ENCODE measurements at places on chromosomes 6 and 20.

DNA sequence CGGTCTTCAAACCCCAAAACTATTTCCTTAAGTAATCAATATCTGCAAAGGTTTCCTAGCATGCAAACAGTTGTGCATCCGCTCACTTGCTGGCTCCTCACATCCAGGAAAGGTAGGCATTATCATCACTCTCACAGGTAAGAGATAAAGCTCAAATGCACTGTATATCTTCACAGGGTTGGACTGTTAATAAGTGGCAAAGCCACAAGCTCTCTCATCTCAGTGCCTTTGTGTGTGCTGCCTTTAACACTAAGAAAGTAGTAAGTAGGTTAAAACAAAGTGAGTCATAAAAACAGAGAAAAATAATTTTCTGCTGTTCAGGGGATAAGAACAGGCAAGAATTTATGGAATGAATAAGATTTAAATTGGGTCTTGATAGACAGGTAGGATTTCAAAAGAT, 21.3 kb downstream of the MAN1A1 start:
- DNase-seq = no peak

DNA sequence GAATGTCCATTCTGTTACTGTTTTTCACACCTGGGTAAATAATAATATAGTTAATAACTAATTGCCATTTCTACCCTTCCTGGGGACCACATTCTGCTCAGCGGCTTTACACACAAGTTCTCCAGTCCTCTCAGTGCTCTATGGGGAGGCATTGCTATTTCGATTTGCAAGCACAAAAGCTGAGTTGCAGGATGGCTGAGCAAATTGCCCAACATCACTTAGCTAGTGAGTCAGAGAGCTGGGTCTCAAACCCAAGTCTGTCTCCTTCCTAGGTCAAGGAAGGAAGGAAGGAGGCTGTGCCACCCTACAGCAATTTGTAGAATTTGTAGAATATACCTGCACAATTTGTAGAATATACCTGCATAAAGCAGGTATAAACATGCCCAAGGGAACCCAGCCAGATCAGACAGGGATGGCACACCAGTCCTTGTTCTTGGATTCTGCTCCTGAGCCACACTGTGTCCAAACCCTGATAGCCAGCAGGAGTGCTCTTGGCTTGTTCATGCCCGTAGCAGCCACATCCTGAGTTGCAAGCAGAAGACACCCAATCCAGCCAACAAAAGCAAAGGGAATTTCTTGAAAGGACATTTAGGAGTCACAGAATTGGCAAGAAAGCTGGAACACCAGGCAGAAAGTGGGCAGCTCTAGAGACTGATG, 56.9 kb downstream of the LY86 start:
- no peak for DNase-seq

GRCh38 chr6:42394881-42395620, 56.7 kb downstream of the TRERF1 start:
- DNase-seq = no peak

- DNase-seq = no peak
Observed at GRCh38 chr6:46320505-46320904, 149.7 kb upstream of the ENPP5 start.

DNA sequence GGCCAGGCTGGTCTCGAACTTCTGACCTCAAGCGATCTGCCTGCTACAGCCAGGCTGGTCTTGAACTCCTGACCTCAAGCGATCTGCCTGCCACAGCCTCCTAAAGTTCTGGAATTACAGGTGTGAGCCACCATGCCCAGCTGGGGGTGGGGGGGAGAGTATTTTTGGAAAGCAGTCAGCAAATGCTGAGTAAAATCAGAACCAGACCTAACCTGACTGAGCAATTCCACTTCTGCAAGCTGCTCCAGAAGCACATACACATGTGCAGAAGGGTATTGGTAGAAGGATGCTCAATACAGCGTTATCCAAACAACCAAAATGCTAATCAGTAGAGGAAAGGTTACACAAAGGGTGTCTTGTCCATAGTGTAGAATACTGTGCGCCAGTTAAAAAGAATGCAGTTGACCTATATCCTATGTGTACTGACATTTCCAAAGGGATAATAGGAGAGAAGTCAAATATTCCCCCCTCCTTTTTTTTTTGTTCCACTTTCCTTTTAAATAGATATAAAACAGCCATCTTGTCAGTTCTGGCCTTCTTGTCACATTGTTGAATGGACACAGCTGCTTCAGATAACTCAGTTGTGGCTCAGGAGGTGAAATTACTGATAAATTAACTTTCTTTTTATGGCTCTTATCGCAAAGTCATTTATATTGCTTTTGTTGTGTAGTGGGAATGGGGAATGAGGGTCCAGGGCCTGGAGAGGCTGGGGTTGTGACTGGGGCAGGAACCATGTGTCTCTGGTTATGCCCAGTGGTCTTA, 74.6 kb downstream of the DTD1 start:
- no peak for DNase-seq

GRCh38 chr20:43559147-43559987, 540 bp downstream of the SGK2 start:
- no peak for DNase-seq

DNA sequence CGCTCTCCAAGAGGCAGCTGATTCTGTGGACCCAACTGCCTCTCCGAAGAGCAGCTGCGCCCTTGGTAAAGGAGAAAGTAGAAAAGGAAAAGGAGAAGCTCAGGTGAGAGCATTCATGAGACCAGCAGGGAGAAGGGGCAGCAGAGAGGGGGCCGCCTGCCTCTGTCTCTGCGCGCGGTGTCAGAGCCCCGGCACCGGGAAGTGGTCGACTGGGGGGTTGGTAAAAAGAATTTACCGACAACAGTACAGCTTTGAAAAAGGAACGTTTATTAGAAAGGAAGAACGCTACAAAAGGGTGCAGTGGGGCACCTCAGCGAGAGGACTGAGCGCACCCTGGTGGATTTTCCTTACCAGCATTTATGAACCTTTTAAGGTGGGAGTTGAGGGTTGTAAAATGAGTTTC, 61.9 kb downstream of the GPR6 start:
- DNase-seq = no peak

All from CMK (cell line).